ENCODE measurements at places on chromosomes 12 and 14.

- DNase-seq = peak; percentile 60
These were observed 41.3 kb downstream of the CCNK start for GRCh38 chr14:99522457-99522891.

- no peak for DNase-seq
These were observed 59.7 kb downstream of the CALM1 start for GRCh38 chr14:90456551-90456950.

GRCh38 chr12:93670104-93670503 is 7.1 kb upstream of the CRADD start:
- DNase-seq = no peak

DNA sequence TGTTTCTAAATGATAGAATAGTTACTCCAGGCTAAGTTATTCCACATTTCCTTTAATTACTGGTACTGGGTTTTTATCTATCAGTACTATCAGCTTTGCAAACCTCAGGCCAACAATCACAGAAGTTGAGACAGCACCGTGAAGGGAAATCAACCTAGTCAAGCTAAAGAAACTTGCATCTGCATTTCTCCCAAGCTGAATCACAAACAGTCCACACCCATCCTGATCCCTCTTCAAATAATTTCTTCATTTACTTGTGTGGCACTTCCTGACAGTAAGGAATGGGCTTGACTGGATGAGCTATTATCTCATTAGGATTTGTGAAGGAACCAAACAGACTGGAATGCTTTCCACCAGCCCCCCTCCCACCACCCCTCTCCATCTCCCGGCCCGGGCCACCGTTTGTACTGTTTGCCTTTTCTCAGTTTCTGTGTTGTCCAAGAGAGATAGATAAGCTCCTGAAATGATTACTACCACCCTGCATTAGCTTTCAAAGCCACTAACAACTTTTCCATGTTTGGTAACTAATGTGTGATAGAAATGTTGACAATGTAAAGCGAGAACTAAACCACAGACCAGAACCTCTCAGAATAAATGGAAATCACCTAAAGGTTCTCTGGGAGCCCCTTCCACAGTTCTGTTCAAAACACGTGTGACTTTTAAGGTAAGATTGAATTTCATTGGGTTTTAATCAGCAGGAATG is 236.3 kb downstream of the SLC25A21 start:
- DNase-seq = no peak

DNA sequence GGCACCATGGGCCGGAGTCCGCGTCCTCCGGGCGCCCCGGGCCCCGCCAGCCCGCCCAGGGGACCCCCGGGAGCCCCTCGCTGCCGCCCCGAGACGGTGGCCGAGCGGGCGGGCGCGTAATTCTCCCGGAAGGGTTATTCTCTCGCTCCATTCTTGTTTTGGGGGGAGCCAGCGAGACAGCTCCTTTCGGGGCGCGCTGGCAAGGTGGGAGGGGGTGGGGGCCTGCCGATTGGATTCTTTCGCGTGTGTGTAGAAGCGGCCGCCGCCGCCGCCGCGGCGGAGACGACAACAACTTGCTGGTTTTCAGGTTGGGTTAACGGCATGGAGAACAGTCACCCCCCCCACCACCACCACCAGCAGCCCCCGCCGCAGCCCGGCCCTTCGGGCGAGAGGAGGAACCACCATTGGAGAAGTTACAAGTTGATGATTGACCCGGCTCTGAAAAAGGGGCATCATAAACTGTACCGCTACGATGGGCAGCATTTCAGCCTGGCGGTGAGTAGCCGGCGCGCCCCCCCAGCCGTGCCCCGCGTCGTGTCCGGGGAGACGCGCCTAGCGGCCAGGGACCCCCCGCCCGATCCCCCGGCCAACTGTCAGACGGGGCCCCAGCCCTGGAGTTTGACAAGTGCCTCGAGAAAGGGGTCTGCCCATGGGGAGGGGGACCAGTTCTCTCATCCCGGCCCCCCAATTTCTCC is 755 bp downstream of the SETD1B start:
- DNase-seq = peak; percentile 63

GRCh38 chr12:55972042-55972441 is 1.8 kb upstream of the RAB5B start:
- no peak for DNase-seq

- no peak for DNase-seq
These were observed 531.2 kb upstream of the MGAT4C start for GRCh38 chr12:86787419-86787818.

DNA sequence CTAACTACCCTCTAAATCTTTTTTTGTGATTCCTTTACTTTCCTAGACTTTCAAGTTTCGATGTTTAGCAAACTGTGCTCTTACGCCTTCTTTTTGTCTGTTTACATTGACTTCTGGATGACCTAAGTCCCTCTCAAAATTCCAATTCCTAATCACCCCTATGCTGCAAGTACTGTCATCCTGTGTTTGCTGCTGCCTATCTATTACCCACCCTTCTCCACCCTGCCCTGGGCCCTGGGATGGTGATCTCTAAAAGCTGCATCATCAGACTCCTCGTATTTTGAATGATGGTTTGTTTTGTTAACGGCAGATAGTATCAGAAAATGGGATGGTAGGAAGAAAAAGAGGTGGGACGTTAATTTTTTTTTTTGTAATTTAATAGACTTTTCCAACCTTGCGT is 272.1 kb downstream of the DIO2 start:
- DNase-seq = no peak

DNA sequence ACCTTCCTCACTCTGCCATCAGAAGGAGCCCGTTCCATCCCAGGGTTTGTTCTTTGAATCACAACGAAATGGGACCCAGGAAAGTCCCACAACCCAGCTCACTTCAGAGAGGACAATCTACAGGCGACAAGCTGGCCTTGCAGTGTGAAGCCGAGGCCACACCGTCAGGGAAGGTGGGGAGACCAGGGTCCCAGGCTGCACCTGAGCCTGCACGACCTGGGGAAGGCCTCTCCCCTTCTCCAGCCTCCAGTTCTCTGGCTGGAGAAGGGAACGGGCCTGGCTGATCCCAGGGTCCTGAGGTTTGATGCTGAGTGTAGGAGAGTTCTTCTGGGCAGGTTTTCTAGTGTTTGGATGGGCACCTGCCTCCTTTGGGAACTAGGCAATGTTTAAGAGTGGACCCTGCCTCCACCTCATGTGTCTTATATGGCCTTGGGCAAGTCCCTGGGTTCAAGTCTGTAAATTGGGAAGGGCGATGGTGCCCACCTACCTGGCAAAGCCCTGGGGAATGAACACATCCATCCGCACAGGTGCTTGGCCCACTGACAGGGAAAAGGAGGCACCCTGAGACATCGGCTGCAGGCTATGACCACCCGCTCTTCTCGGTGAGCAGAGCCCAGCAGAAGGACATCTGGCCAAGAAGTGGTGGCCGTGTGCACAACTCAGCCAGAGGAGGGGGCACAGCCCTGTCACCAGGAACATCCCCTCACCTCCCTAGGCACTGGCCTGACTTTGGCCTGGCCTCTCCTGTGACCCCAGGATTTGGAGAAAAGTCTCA is 77.9 kb upstream of the BCL11B start:
- DNase-seq = no peak

GRCh38 chr14:66634876-66635275 is 126.9 kb downstream of the GPHN start:
- DNase-seq = no peak

GRCh38 chr12:126454581-126454980 is 1389.3 kb downstream of the AACS start:
- no peak for DNase-seq

DNA sequence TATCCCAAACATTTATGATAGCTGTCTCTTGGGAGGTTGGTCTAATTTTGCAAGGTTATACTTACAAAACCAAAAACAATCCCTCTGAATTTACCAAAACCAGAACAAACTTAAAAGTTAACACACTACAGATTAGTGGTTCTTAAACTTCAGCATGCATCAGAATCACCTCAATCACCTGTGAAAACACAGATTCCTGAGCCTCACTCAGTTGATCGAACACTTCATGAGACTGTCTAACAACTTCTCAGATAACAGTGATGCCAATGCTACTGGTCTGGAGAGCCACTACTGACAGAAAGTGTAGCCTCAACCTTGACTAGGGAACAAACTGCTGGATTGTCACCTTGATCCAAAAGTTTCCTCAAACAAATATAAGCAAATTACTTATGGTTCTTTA is 44.2 kb downstream of the ATP2B1 start:
- no peak for DNase-seq

DNA sequence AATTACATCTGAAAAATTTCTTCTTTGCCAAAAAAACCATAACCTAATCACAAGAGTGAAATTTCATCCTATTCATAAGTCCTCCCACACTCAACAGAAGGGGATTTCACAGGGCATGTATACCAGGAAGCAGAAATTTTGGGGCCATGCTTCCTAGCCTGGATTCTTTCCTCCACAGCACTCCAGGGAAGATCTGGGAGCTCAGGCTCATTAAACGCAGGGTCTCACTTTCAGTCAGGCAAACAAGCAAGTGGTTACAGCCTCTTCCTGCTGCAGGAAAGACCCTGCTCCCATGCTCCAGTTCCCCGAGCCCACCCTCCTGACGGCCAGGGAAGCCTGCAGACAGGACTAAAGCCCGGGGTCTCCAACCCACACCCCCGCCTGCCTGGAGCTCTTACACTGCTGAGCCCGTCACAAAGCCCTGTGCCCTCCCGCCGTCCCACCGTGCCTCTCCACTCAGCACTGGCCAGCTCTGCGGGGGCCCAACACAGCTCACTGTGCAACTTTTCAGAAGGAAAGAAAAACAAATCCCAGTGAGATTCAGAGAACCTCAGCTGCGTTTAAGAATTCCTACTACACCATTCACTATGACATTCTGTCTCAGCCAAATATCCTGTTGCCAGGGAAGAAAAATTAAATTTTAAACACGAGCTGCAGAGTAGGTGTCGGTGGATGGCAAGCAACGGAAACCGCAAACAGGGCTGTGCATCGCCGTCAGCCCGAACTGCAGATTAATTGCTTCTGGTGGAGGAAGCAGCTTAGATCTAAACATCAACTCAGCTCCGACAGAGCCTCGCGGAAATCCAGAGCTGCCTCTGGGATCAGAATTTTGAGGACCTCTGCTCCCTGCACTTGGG is 106.7 kb upstream of the SFSWAP start:
- DNase-seq = no peak

- DNase-seq = no peak
These were observed 178.1 kb upstream of the NOVA1 start for GRCh38 chr14:26775765-26776563.

DNA sequence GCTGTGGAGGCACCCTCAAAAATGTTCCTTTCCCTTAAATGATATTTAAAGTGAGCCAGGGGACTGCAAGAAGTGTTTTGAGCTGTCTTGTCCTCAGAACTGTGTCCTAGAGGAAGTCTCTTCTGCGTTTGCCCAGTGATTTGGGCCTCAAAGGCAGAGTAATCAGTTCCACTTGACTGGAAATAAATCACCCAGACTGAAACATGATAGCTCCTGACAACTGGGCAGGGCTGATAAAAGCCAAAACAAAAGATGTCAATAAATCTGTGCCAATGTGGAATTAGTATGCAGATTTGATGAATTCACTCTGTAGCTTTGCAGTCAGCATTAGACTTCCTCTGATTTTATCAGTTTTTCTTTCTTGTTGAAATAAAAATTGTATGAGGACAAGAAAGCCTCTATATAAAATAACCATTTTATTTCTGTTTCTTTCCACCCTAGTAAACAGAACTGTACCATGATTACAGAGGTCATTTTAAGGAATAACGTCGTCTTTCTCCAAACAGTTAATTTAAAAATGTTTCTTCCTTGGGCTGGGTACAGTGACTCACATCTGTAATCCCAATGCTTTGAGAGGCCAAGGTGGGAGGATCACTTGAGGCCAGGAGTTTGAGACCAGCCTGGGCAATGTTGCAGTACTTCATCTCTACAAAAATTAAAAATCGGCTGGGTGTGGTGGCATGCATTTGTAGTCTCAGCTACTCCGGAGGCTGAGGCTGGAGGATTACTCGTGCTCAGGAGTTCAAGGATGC is 180.8 kb downstream of the ERC1 start:
- no peak for DNase-seq

DNA sequence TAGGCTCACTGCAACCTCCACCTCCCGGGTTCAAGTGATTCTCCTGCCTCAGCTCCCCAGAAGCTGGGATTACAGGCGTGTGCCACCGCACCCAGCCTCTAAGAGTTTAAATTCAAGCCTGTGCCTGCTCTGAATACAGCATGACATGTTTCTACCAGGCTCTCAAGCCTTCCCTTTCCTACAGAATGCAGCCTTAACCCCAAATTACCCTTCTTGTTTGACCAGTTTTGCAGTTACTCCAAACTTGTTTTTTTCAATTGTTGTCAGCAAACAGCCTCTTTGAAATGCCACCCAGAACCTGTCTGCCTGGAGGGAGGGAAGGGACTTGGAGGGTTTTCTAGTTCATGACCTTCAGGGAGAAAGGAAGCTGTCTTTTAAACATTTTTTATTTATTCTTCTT is 15.4 kb downstream of the GLTP start:
- no peak for DNase-seq

DNA sequence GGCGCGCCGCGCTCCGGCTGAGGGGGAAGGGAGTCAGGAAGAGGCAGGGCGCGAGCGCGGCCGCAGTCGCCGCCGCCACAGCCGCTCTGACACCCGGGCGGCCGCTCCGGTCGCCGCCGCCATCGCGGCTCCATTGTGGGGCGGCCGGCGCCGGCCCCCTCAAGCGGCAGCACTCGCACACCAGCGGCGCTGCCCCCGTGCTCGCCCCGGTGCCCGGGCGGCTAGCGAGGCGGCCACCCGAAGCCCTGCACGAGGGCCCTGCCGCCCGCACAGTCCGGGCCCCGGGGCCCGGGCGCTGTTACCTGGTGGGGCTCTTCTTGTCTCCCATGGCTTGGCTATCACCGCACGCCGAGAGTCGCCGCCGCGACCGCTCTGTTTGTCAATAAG is 202 bp downstream of the YAF2 start:
- peak; percentile 76 for DNase-seq

GRCh38 chr14:37594238-37594970 is 645 bp downstream of the FOXA1 start:
- DNase-seq = peak; percentile 84

GRCh38 chr12:113500306-113500675 is 28.6 kb upstream of the LHX5 start:
- DNase-seq = no peak

GRCh38 chr12:76152181-76152807 is 67.8 kb upstream of the NAP1L1 start:
- DNase-seq = no peak

GRCh38 chr12:131850856-131851559 is 22.8 kb downstream of the MMP17 start:
- peak; percentile 49 for DNase-seq

GRCh38 chr14:23612802-23613201 is 23.4 kb upstream of the DHRS2 start:
- no peak for DNase-seq

GRCh38 chr12:127480775-127481314 is 786.1 kb upstream of the TMEM132C start:
- DNase-seq = no peak

DNA sequence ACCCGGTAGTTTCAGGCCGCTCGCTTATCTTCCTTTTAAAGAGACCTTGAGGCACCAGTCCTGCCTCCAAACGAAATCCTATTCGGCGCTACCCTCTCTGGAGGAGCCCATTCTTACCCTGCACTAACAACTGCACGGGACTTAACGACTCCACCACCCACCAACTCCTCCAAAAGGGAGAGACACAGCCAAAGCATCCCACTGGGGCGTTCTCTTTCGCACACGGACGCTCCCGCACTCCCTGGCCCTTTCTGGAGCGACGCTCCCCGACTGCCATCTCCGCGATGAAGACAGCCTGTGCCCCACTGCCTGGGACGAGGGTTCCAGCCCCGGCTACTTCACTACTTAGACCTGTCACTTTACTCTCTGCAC is 650 bp downstream of the GALC start:
- no peak for DNase-seq

Measured in right kidney (tissue), 9 donors.